ENCODE measurements at places on chromosomes 1 and 21.

GRCh38 chr1:3668585-3669300 lies 16.4 kb downstream of the TP73 start:
- DNase-seq = no peak

DNA sequence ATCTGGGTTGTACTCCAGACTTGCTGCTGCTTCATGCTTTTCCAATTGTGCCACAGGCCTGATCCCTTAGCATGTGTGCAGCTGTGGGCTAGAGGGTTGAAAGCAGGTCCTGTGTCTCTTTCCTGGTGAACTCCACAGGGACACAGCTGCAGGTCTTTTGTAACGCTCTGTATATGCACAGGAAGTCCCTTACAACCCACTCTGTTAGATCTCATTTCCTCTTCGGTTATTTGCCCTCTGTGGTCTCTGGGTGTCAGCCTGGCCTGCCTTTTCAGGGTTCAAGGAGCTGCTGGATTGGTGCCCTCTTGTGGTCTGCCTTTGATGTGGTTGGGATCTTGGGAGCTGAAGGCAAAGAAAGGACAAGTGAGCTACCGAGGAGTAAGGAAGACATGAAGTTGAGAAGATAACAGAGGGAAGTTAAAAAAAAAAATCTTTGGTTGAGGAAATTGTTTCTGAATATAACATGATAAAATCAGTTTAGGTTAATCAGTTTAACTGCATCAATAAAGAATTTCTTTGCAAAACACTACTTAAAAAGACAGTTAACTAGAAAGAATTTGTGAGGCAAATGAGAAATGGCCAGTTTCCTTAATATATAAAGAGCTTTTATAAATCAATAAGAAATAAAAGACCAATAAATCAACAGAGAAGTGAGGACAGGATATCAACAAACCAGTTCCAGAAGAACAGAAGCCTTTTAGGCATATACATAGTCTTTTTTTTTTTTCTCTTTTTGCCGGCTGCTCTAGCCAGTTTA lies 44.1 kb downstream of the UCK2 start:
- peak; percentile 31 for DNase-seq

DNA sequence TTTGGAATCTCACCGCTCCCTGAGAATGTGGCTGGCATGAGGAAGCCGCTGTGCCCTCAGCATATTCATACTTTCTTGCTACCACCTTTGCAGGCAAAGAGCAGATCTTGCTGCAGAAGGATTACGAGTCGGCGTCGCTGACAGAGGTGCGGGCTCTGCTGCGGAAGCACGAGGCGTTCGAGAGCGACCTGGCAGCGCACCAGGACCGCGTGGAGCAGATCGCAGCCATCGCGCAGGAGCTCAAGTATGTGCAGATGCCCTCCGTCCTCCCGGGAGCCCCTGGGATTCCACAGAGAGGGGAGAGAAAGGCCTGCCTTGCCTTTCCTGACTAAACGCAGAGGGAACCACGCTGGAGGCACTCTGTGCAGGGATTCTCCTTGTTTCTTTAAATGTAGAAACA lies 50.6 kb upstream of the MTR start:
- no peak for DNase-seq

- DNase-seq = no peak
Observed at GRCh38 chr1:107251083-107251482, 110.2 kb downstream of the NTNG1 start.

GRCh38 chr1:158819461-158820443 lies 11.4 kb upstream of the MNDA start:
- DNase-seq = no peak

- DNase-seq = no peak
Observed at GRCh38 chr1:229370601-229371021, 27.8 kb upstream of the CCSAP start.

DNA sequence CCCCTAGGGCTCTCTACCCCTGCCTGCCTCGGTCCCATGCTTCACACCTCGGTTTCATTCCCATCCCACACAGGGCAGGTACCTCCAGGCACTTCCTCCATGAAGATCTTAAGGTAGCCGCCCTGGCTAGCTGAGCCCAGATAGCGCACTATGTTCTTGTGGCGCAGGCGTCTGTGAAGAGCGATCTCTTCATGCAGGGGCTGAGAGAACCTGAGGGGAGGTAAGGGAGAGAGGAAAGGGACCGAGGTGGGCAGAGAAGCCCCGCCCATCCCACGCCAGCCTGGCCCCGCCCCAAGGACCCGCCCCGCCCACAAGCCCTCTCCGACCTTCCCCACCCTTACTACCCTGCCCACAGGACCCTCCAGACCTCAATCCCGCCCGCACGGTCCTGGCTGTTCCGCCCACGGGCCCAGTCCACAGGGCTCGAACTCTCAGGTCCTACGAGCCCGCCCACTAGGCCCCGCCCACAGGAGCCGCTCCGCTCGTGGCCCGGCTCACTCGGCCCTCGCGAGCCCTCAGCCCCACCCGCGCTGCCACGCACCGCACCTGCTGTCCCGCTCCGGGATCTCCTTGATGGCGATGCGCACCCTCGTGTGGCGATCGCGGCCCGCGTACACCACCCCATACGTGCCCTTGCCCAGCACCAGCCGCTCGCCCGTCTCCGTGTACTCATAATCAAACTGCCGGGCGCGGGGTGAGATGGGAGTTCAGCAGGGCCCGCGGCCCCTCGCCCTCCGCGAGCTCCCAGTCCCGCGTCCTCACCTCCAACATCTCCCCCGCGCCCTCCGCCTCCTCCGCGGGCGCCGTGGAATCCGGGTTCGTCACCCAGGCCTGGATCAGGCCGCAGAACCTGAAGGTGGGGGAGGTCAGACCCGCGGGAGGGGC lies 6.4 kb downstream of the MAP3K6 start:
- no peak for DNase-seq

GRCh38 chr21:33643658-33644311 lies 1.5 kb downstream of the ITSN1 start:
- peak; percentile 7 for DNase-seq

DNA sequence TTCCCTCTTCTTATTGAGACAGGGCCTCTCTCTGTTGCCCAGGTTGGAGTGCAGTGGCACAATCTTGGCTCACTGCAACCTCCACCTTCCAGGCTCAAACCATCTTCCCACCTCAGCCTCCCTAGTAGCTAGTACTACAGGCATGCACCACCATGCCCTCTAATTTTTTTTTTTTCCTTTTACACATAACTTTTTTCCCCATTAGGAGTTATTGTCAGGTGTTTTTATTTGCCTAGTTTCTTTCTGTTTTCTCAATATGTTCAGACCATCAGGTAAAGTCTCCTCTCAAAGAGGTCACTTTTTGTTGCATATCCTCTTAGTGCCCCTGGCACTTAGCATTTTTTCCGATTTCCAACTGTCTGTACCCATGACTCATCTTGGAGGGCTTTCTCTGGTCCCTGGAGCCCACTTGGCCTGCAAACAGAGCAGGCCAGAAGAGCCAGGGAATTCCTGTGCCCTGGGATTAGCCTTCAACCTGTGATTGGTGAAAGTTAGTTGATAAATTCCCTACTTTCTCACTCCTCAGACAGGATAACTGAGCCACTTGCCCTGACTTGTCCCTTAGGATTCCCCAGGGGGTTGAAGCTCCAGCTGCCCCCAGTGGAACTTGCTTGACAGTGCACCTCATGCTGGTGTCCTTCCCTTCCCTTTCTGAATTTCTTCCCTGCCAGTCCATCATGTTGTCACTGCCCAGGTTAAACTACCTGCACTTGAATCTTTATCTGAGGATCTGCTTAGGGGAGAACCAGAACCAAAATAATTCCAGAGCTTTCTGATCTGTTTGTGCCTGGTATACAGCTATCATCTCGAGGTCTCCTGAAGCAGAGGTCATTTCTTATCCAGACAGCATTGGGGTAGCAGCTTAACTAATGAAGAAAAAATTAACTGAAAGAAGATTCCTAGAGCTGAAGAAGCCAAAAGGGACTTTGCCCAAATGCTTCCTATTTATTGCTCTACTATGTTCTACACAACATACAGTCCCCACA lies 2.4 kb downstream of the NTPCR start:
- peak; percentile 52 for DNase-seq

DNA sequence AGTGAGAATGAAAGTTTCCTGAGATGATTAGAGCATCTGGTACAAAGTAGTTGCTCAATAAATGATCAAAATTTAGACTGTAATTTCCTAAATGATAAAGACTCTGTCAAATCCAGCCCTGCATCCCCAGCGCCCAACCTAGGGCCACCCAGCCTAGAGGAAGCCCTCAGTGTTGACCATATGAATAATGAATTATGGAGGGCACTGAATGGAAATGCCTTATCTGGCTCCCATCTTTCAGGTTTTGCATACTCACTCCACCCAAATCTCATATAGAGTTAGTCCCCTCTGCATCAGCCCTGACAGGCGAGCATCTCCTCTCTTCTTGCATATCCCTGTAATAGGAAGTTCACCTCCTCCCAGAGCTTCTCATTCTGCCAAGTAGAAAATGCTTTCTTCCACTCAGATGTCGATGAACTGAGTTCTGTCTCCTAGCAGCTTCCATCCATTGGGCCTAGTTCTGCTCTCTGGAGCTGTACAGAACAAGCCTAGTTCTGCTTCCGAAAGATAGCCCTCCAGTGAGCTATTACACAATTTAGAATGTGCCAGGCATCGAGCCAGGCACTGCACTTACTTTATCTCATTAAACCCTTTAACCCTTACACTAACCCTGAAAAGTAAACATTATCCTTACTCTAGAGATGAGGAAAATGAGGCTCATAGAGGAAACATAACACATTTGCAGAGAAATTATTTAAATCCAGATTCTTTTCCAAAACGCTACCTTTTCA lies 20.9 kb downstream of the COA7 start:
- no peak for DNase-seq
